8988T (cell line): ENCODE measurements at places on chromosomes 16 and 17.

GRCh38 chr17:18248300-18248731 is 10.2 kb downstream of the FLII start:
- DNase-seq = peak; percentile 98

GRCh38 chr17:59366040-59366757 is 34.7 kb downstream of the YPEL2 start:
- no peak for DNase-seq

- DNase-seq = no peak
These were observed 199.5 kb upstream of the PMFBP1 start for GRCh38 chr16:72371307-72372086.

DNA sequence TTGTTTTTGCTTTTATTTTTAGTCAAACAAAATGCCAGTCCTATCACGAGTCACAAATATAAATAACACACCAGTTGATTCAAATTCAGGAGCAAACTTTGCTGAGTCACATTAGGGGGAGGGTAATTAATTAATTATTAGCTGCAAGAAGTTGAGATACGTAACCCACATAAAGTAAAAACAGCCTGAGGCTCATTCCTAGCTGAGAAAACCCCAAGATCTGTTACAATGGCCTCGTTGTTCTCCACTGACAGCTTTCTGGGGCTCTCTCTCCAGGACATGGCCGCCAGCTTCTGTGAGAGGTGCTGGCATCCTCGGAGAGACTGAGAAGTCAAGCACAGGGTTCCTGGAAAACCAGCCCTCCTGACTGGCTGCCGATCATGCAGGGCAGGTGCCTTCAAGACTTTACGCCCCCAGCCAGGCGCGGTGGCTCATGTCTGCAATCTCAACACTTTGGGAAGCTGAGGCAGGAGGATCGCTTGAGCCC is 11.1 kb downstream of the RAB40B start:
- no peak for DNase-seq

DNA sequence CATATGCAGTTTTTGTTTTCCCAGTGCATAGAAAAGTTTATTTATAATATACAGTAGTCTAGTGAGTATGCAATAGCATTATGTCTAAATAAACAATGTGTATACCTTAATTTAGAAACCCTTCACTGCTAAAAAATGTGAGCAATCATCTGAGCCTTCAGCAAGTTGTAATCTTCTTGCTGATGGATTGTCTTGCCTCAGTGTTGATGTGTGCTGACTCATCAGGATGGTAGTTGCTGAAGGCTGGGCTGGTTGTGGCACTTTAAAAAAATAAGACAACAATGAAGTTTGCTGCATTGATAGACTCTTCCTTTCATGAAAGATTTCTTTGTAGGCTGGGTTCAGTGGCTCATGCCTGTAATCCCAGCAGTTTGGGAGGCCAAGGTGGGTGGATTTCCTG is 13.9 kb upstream of the CAPNS2 start:
- no peak for DNase-seq

DNA sequence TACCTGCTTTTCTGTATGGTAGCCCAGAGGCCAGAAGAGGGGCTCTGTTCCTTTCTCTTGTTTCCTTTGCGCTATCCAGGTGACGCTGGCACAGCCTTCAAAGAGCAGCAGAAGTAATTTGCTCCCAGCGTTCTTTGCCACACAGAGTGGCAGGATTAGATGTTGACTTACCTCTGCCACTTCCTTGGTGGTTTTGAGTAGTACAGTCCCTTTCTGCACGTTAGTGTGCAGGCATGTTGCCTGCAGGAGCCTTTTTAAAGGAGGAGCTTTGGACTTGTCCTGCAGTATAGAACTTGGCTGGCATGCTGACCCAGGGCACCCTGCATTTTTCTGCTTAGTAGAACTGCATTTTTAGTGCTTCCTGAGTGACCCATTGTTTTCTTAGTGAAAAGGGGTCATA is at the start of gene ABCC11:
Gene ABCC11 (minus strand): TSS at position 229 of the 400 bp plus-strand sequence. CDS start 15,618 bp downstream, outside the sequence.
- DNase-seq = no peak

- no peak for DNase-seq
These were observed 24.8 kb downstream of the ZFPM1 start for GRCh38 chr16:88477631-88478519.

GRCh38 chr16:28923652-28924398 is 1.2 kb downstream of the RABEP2 start:
- no peak for DNase-seq

DNA sequence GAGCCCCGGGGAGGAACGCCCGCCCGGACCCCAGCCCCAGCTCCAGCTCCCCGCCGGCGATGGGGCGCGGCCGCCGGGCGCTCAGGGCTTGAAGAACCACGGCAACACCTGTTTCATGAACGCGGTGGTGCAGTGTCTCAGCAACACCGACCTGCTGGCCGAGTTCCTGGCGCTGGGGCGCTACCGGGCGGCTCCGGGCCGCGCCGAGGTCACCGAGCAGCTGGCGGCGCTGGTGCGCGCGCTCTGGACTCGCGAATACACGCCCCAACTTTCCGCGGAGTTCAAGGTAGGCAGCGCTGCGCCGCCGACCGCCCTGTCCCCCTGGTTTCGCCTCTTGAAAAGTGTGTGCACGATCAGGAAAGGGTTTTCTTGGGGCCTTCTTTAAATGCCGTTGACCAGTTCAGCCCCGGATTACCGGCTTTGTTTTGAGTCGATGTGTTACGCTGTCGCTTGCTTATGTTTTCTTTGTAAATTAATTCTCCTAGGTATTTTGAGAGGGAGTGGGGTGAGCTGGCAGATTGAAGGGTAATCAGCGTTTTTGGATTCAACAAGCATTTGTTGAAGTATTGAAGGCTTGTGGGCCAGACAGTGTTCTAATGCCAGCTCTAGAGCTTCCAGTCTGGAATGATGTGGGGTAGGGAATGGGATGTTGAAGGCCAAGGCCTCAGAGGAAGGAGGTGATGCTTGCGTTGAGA is 681 bp downstream of the USP43 start:
- peak; percentile 35 for DNase-seq

DNA sequence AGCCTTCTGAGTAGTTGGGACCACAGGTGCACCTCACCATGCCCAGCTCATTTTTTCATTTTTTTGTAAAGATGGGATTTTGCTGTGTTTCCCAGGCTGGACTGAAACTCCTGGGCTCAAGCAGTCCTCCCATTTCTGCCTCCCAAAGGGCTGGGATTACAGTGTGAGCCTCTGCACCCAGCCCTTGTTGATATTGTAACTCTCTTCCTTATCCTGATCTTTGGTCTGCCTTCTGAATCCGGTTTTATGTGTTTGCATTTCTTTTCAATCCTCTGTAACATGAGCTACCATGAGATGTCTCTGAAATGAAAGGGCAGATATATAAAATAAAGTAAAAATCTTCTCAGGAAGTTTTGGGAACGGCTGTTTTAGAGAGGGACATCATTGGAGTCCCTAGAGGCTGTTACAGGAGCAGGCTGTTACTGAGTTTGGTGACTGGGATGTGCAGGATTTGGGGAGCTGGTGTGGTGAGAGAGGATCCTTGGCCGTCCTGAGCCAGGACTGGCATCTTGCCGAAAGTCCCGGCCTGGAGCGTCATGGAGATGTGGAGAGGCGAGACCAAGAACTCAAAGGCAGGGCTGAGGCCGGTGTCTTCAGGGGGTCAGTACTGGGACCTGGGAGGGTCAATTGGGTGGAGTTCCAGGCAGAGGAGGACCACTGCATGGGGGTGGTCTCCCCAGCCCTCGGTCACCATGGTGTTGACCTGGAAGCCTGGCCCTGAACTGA is 39.4 kb downstream of the ATP2C2 start:
- no peak for DNase-seq

DNA sequence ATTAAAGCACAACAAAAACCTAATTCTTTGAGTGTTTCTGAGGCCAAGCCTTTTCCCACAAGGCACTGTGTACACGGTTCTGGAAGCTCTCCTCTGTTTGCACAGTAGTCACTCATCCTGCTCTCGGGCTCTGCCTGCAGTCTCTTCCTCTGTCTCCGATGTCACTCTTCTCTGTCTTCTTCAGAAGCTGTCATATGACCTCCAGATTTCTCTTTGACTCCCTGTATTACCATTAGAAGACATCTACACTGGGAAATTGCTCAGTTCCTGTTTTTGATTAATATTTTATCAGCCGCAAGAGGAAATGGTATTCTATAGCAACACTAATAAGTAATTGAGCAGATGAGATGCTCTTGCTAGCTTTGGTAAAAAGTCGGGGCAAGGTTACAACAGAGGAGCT is 422.9 kb downstream of the WWOX start:
- no peak for DNase-seq

DNA sequence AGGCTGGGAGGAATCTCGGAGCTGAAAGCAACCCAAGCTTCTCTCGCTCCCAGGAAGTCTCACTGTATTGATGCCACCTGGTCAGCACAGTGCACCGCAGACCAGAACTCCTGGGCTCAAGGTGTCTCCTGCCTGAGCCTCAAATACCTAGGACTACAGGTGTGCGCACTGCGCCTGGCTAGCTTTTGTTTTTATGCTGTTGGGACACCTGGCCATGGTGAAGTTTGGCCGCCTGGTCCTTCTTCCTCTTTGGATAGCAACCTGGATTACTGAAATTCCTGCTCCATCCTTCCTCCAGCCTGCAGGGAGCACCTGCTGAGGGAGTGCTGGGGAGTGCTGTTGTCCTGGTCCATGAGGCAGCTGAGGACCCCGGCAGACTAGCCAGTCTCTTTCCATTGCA is 56.6 kb downstream of the COTL1 start:
- no peak for DNase-seq

DNA sequence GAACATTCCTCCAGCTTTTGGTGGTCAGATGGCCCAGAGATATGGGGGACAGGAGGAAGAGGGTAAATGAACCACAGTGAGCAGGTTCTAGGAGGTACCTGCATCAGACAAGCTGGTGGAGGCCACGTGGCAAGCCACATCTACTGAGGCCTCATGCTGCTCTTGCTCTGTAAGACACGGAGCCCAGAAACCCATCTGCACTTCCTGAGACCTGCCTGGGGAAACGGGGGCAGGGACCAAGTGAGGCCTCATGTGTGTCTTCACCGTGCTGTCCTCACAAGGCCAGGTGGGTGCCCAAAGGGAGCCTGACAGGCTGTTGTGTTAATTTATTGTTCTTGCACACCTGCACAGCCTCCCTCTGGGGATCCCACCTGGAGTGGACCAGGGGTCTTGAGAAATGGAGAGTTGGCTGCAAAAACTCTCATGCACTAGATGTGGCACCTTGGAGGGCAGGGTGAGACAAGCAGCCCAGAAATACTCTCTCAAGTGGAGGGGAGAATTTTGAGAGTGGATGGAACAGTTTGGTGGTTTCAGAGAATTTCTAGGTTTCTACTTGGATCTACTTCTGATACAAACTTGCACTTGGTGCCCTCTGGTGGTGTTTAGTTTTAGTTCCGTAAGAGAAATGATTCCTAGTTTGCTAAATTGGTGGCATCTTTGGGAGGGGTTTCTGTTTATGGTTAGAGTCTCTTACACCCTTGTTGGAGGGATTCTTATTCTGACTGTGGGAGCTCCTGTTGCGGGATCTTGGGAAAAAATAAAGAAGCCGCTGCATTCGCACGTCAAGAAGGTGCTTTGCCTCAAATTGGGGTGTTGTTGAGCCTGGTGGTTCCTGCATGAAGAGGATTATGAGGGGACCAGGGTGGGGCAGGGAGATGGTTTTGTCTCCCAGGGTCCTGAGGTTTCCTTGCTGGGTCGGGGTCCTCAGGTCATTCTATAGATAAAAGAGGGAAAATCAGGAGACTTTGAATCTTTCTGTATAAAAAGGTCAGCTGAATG is 47.5 kb downstream of the SLC6A2 start:
- DNase-seq = no peak

GRCh38 chr16:71985262-71985974 is 14.8 kb downstream of the PKD1L3 start:
- no peak for DNase-seq
